Effector memory CD4-positive, alpha-beta T cell (primary cell): ENCODE measurements at places on chromosomes 6 and 20.

DNA sequence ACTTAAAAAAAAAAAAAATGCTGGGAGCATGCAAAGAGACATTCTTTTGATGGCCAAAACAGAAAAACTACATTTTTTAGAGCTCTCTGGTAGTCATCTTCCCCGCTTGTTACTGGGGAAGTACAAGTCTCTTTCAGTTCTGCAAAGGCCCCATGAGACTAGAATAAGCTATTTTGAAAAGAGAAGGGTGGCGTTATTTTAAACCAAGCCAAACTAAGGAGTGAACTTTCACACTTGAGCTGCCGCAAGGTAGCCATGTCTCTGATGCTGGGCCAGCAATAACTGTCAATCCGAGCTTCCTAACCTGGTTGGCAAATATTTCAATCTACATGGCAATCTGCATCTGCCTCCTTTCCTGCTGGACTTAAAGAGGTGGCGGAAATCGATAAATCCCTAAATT lies 96.7 kb downstream of the L3MBTL3 start:
- no peak for DNase-seq

DNA sequence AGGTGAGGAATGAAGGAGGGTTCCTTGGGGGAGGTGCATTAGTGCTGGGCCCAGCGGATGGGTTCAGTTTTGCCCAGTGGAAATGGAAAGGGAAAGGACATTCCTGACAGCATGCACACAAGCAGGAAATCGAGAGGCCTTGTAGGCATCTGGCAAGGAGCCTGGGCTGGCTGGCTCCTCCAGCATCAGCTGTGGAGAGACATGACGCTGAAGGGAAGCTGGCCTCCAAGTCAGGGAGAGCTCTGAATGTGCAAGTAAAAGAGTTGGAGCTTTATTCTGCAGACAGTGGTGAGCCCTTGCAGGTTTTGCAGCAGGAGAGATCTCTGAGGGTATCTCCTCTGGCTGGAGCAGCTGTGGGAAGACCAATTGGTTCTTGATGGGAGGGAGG lies 154.3 kb downstream of the MRPL14 start:
- no peak for DNase-seq

GRCh38 chr6:137341681-137342195 lies 122.6 kb upstream of the IFNGR1 start:
- peak; percentile 18 for DNase-seq

GRCh38 chr6:44702292-44702691 lies 314.8 kb downstream of the CDC5L start:
- no peak for DNase-seq

- DNase-seq, result no peak
Measured at GRCh38 chr6:50305660-50306059, 255.9 kb upstream of the DEFB112 start.

- DNase-seq, result no peak
Measured at GRCh38 chr6:9057937-9058336, 622.6 kb upstream of the SLC35B3 start.

DNA sequence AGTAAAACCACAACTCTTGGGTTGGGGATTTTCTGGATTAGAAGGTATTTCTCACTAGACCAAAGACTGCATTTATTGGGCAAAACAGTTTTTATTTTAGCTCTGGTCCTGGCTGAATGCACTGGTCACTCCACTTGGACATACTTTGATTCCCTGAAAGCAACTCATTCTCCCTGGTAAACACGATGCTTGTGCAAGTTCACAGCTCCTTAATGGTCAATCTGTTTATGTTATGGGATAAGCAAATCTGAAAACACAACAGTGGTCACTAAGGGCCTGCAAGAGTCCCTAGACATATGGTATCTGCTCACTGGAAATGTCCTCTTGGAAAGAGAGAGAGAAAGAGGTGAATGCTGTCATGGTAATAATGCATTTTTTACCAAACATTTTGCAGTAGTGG lies 559.8 kb downstream of the CDH26 start:
- no peak for DNase-seq

DNA sequence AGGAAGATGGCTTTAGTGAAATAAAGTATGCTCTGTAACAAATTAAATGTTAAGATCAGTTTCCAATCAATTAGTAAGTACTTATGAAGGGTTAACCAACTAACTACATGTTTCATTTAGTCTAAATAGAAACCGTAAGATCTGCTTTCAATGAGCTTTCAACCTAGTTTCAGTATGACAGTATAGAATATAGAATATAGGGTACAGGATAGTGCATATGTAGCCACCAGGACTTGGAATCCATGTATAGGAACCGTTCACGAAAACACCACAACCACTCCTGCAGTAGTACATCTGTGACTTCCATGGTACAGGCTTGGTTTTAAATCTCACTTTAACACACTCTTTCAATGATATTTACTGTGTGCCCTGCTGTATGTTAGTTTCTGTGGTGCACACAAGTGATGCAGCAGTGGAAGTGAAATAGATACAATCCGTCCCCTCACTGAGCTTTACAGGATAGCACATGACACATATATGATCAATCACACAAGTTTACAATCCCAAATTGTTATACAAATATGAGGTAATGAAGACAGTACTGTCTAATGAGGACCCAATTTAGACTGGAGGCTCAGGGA lies 479.7 kb upstream of the MARCKS start:
- DNase-seq, result no peak

DNA sequence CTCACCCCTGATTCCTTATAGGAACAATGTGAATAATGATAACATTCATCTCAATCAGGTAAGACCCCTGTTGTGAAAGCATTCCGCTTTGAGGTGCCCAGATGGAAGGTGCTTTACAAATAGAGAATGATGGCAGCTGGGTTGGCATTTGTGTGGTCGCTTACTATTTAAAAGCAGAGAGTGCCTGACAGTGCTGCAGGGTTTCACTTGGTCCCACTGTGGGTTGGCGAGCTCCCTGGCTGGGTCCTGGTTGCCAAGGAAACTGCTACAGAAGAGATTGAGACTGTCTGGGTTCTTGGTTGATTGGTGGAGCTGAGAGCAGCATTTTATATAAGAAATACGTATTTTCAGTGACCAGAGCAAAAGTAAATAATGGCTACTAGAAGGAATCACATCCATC lies 207.2 kb upstream of the KCNQ5 start:
- DNase-seq, result no peak

- no peak for DNase-seq
Measured at GRCh38 chr6:130525408-130525807, 159.6 kb downstream of the TMEM200A start.

DNA sequence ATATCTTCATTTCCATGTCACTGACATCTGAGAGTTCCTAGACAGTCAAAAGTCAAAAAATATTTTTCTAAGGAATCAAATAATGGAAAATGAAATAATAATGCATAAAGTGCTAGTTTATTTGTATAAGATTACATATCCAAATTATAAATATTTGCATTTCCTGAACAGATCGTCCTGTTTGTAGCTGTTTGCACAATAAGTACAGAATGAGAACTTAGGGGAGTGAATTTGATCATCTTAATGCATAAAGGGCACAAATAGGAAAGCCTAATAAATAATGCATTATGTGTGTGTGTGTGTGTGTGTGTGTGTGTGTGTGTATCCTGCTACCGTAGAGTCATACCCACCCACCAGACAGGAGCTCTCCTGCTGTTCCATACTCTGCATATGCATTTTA lies 521.0 kb upstream of the EPHA7 start:
- no peak for DNase-seq

- no peak for DNase-seq
Measured at GRCh38 chr20:45998337-45998736, 10.4 kb upstream of the MMP9 start.

GRCh38 chr20:35146299-35146919 lies 727 bp downstream of the EDEM2 start:
- DNase-seq, result no peak

- DNase-seq, result no peak
Measured at GRCh38 chr20:31720486-31721407, 1.9 kb downstream of the BCL2L1 start.

DNA sequence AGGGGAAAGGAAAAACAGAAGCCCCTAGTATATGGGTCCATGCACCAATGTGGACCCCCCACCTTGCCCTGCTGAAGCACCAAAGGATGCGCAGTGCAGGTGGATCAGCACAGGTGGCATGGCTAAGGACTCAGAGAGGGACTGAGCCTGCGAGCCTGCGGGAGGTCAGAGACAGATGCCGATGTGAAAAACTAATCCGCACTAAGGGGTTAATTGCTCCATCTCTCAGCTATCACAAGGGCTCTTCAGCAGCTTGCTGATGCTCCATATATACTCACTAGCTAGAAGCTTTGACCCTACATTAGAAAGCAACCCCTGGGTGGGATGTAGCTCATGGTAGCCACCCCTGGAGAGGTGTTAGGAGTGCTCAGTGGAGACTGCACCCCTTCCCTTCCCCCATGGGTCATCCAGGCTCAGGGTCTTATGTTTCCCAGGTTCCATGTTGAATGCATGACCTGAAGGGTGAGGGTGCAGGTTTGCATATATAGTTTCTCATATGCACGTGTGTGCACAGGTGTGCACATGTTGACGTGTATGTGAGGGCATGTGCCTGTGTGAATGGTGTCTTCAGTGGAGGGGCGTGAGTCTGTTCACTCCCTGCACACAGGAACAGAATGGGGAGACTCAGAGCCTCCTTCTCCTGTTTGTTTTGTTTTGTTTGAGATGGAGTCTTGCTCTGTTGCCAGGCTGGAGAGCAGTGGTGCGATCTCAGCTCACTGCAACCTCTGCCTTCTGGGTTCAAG lies 13.4 kb upstream of the IP6K3 start:
- DNase-seq, result no peak

DNA sequence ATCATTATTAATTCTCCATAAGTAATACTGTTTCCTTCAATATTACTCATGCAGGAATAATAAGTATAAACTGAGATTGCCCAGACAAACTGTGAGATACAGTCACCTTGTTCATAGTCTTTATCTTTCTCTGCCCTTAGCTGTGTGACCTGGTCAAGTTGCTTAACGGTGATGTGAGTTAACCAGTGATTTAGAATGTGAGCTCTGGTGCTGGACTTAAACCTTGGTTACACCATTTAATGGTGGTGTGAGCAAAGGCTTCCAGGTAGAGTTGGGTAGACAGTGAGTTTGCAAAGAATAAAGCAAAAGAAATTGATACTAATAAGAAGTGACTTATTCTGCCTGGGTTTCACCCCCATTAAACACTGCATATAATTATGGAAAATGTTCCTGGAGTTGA lies 86.2 kb upstream of the DEFB112 start:
- DNase-seq, result no peak

DNA sequence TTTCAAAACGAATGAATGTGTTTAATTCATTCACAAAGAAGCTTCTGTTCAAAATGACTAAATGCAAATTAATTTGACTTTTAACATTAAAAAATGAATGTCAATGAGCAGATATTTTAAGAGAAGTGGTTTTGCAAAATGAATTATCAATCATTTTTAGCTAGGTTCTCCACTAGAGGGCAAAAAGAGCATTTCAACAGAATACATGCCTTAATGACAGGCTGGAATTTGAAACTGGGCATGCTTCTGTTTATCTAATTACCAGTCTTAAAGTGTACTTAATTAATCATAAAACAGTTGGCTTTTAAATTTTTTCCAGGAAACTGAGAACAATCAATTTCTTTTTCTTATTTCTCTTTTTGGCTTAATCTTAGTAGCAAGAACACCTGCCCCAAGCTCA lies 63.8 kb upstream of the TINAG start:
- no peak for DNase-seq

- no peak for DNase-seq
Measured at GRCh38 chr20:64035066-64035932, 683 bp upstream of the C20orf204 start.

- DNase-seq, result no peak
Measured at GRCh38 chr6:129659590-129660345, 50.2 kb downstream of the ARHGAP18 start.

- DNase-seq, result no peak
Measured at GRCh38 chr6:136920671-136921380, 1.3 kb upstream of the SLC35D3 start.

- no peak for DNase-seq
Measured at GRCh38 chr6:37251211-37251780, 6.3 kb upstream of the TBC1D22B start.

DNA sequence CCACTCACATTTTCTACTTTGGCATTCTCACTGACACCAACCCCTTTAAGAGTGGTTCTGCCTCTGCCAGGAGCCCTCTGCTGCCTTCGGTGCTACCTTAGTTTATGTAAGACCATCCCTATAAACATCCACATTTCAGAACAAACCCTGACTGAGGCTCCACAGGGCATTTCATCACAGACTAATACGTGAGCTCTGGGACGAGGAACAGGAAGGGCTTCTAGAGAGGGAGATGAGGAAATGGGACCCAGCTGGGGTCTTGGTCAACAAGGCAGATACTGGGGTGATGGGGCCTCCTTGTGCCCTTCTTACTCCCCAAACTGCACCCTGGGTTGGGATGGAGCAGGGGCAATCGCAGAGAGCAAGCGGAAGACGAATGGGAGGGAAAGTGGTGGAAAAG lies 86.5 kb upstream of the FYN start:
- DNase-seq, result no peak

- DNase-seq, result no peak
Measured at GRCh38 chr6:145086197-145086596, 649.1 kb downstream of the EPM2A start.

- no peak for DNase-seq
Measured at GRCh38 chr6:162821102-162821501, 93.3 kb downstream of the PACRG start.

- DNase-seq, result no peak
Measured at GRCh38 chr6:23692184-23692583, 433.8 kb upstream of the NRSN1 start.

DNA sequence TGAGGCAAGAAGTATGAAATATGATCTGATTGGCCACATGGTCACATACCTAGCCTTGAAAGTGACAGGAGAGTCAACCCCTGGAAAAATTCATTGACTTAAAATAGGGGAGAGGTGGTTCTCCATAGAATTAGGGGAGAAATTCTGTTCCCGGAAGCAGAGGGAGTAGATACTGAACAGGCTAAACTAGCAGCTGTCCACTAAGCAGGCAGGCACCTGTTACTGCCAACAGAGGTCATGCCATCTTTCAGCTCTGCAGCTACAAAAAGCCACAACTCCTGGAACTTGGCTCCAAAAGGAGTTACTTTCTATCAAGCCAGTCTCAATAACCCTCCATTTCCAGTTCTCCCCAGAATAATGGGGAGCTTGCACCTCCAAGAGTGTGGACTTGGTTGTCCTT lies 352.5 kb downstream of the MAFB start:
- no peak for DNase-seq

DNA sequence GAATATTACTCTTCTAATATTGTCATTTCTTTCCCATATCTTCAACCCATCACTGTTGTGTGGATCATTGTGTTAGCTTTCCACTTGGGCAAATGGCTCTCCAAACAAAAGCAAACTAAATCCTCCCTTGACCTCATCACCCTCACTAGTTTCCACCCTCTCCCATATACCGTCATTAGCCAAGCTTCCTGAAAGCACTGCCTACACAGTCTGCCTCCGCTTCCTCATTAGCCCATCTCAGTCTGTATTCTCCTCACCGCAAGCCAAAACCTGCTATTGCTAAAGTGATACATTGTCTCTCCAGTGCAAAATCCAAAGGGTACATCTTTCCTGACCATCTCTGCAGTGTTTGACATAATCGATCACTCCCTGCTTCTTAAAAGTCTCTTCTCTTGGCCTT lies 212.6 kb downstream of the CLIC5 start:
- DNase-seq, result no peak

- no peak for DNase-seq
Measured at GRCh38 chr6:8579372-8579771, 144.0 kb upstream of the SLC35B3 start.

- DNase-seq, result no peak
Measured at GRCh38 chr6:150937132-150937906, 71.8 kb downstream of the MTHFD1L start.

GRCh38 chr6:107408714-107409113 lies 50.6 kb downstream of the PDSS2 start:
- DNase-seq, result no peak

- no peak for DNase-seq
Measured at GRCh38 chr20:17298171-17298570, 71.3 kb downstream of the PCSK2 start.
